Activated T-cell treated with anti-CD3 and anti-CD28 coated beads, Interleukin-2, amount 50 U/mL, for 24 hours (primary cell): ENCODE measurements at places on chromosomes 1 and 21.
A peak's percentile ranks its signal among the peaks of the same experiment; 100 is the strongest.

DNA sequence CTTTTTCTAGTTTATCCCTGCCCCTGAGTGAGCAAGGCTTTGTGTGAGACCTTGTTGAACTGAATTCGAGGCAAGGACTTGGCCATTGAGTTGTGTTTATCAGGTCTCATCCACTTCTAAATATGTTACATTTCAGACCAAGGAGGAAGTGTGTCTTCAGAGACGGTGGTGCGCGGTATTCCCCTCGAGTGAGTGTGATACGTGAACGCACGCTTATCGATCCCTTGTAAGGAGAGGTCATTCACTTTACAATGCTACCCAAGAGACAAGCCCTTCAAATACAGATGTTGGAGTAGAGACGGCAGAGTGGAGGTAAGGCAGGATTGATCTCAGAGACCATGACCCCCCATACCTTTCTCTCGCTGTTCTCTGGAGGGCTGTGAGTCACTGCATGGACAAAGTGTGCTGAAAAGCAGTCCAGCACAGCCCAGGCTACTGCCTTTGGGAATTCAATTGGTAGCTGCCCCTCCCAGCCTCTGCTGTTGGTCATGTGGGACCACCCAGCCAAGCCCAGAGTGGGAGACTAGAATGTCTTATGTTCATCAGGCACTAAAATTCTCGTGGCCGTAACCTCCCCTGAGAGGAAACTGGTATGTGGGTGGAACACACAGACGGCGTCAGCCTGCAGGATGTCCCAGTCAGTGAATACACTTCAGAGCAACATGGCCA lies 16.3 kb upstream of the MTARC1 start:
- no peak for DNase-seq

DNA sequence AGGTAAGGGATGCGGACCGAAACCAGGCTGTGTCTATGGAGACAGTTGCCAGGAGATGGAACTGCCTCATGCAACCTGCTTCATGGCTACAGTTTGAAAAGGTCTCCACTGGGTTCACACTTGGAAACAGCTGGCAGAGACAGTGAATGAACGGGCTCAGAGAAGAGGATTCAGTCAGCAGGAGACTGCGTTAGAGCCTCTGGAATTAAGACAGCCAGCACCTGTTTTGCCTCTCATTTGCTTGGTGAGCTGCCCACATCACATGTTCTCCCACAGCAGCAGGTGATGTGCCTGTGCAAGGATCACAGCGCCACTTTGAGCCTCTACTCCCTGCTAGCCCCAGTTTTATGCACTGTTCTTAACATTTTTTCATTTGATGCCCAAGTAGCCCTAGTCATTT lies 321.0 kb downstream of the PLPP3 start:
- DNase-seq = no peak

GRCh38 chr1:151964510-151964909 lies 29.1 kb downstream of the S100A10 start:
- DNase-seq = no peak

DNA sequence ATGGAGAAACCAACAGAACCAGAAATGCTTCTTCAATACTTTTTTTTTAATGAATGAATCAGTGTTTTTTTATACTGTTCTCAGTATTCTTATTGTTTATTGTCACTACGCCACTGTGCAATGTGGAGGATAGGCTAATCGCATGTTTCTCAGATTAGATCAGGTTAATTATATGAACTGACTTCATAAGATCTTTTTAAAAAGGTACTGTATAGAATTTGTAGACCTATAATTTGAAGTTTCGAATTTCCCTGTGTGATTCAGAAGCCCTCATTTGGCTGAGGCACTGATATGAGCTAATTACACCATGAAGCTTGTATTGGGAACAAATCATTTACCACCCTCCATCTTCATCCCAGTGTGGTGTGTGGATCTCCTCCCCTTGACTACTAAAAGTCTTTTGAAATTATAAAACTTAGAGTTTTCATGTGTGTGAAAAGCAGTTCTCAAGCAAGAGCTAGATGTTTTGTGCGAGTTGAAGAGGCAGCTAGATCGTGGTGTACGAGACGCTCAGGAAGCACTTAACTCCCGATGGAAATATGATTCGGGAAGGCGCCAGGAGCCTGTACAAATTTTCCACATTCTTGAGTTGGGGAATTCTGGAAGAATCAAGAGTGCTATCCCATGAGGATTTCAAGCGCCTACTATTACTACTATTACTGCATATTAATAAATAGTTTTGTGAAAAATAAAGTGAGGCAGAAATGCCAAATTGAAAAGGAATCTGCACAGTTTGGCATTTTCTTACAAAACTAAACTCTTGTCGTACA lies 52.1 kb upstream of the KCNE2 start:
- no peak for DNase-seq

- peak; percentile 15 for DNase-seq
Measured at GRCh38 chr1:226731257-226731893, 7.7 kb downstream of the ITPKB start.

DNA sequence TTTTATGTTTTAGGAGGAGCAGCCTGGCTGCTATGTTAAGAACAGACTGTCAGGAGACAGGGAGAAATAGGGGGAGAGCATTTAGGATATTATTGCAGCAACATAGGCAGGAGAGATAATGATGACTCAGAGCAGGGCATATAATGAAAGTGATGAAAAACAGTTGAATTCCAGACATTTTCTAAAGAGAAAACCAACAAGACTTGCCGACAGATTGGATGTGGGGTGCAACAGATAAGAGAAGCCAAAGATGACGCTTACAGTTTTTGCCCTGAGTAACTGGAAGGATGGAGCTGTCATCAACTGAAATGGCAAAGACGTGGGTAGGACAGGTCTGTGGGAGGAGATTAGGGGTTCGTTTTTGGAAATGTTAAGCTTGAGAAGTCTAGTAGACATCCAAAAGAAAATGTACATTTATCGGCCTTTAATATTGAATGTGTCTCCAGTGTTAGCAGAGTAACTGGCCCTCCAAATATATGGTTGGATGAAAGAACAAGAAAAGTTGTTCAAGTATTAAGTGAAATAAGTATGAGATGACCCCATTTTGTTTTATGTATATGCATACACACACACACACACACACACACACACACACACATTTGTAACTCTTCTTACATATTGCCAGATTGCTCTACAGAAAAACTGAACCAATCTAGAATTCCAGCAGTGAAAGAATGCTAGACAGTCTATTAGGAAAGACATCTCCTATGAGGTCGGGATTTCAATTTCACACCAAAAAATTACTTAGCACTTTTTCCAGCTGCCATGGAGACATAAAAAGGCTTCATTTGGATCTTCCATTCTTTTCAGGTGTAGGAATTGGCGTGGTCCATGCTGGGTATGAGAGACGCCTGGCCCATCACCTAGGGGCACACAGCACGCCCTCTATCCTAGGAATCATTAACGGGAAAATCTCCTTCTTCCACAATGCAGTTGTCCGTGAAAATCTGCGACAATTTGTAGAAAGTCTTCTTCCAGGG lies 17.2 kb downstream of the DNAJC16 start:
- DNase-seq = no peak

GRCh38 chr1:231028682-231029081 lies 11.4 kb downstream of the FAM89A start:
- DNase-seq = no peak

GRCh38 chr21:36611379-36611778 lies 87.5 kb upstream of the SIM2 start:
- DNase-seq = no peak

DNA sequence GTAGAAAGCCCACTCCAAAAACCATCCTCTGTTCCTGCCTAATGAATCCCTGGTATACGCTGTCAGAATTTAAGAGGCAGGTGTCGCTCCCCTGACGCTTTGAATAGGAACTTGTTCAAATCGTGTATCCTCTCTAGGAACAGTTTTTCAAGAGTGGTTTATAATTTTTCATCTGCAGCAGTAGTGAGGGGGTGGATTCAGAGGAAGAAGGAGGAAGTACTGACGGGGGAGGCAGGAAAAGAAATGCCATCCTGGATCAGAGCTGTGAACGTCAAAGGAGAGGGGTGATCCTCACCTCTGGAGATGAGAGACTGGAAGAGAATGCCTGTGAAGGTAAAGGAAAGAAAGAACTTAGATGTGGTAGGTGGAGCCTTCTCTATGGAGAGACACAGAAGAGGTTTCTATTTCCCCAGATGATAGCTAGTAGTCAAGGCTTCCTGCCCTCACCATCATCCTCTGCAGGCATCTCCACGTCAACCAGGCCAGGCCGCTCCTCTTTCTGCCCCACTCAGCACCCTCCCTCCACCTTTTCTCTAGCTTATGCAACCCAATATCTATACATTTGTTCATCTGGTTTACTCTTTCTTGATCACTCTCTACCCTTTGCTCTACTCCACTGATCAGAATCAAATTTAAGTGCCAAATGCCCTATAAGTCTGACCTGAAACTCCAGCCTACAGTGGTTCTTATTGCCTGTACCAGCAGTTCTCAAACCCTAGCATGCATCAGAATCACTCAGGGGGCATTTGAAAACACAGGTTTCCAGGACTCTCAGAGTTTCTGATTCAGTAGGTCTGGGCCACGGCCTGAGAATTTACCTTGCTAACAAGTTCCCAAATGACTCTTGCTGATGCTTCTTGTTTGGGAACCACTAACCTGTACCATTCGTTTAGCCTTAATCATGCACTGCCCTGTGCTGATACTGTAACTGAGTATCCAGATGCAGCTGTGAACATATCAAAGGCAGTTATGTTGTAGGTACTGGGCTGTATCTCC lies 13.1 kb upstream of the BCL9 start:
- DNase-seq = no peak

DNA sequence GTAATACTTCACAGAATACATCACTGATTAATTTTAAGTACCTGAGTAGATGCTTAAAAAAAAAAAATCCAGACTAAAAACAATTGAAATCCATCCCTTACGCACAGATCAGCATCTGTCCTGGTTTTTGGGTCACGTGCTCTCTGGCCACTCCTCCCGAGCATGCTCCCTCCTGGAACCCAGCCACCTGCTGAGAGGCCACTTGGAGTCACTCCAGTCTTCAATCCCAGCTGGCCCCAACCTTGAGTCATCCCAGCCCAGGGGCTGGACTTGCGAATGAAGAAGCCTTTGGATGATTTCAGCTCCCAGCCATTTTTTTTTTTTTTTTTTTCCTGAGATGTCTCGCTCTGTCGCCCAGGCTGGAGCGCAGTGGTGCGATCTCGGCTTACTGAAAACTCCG lies 8.9 kb downstream of the MAP1LC3C start:
- DNase-seq = no peak

DNA sequence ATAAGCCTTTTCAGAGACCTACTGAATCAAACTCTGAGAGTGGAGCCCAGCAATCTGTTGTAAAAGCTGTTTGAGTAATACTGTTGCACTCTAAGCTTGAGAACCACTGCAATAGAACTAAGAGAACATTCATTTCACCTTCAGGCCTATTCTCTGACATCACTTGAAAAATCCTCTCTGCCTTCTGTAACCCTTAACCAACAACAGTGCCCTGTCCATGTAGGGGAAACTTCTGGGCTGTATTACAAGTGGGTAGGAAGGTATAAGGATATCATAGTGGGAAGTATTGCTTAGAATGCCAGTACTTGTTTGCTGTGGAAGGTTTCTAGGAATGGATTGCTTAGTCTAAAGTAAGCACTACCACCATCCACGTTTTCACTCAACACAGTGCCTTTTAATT lies 42.9 kb downstream of the SH3GLB1 start:
- DNase-seq = no peak

- DNase-seq = no peak
Measured at GRCh38 chr1:20981915-20982314, 194.8 kb downstream of the EIF4G3 start.

- DNase-seq = no peak
Measured at GRCh38 chr1:193939585-193939984, 753.2 kb upstream of the B3GALT2 start.

DNA sequence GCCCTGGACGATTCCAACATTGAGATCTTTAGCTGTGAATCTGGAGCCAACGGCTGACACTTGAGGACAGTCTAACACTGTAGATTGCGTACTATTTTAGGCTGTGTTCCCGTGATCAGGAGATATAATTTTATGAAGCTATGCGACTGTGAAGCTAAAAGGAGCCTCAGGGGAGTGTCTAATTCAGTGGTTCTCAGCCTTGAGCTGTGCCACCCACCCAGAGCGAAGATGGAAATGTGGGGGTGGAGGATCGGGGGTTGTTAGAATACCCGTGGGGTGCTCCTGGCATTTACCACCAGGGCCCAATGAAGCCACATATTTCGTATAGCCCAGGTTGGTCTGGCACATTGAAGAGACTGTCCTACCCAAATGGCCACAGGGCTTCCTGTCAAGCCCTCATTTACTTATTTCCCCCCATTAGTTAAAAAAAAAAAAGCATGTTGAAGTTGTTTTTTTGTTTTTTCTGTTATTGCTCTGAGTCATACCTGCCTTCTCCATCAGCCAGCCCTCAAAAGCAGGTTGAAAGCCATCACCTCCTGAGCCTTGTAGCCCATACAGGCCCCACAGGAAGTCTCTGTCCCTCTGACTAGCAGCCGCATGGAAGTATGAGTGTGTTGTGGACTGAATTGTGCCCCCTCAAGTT lies 141.7 kb downstream of the GALNT2 start:
- peak; percentile 57 for DNase-seq

DNA sequence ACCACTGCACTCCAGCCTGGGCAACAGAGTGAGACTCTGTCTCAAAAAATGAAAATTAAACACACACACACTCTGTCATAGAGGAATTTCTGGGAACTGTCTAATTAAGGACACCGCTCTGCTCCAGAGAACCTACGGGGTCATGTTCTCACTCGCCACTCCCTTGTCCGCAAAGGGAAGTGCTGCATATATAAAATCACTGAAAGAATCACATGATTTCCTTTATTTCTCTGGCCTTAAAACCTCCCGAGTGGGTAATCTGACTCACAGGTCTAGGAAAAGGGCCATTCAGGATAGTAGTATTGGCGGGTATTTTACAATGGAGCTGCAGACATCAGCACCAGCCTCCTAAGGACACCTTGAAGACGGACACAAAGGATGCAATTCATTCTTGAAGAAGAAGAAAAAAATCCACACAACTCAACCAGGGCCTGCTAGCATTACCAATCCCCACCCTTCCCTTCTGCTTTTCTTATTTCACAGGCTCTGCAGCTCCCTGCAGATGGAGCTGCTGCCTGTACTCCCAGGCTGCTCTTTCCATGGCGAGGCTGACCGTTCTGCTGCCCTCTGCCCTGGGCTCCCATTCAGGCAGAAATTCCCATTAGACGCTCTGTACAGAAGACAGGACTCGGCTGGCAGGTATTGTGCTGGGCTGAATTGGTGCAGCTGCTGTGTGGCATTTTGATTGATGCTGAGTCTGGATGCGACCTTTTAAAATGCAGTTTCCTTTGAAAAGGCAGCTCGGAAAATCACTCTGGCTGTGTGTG lies 53.3 kb upstream of the FAM89A start:
- DNase-seq = no peak

GRCh38 chr1:208142590-208143382 lies 101.4 kb downstream of the PLXNA2 start:
- no peak for DNase-seq

- DNase-seq = no peak
Measured at GRCh38 chr1:52186449-52186848, 44.6 kb downstream of the ZFYVE9 start.

GRCh38 chr1:208149213-208149612 lies 95.0 kb downstream of the PLXNA2 start:
- no peak for DNase-seq

- no peak for DNase-seq
Measured at GRCh38 chr1:177975588-177976495, 6.0 kb upstream of the SEC16B start.
